ENCODE measurements at places on chromosomes 4 and X.

- DNase-seq: no peak
Measured at GRCh38 chr4:13492747-13493146, 8.6 kb upstream of the RAB28 start.

GRCh38 chrX:73478961-73479360, 32.1 kb downstream of the CDX4 start:
- DNase-seq: no peak

DNA sequence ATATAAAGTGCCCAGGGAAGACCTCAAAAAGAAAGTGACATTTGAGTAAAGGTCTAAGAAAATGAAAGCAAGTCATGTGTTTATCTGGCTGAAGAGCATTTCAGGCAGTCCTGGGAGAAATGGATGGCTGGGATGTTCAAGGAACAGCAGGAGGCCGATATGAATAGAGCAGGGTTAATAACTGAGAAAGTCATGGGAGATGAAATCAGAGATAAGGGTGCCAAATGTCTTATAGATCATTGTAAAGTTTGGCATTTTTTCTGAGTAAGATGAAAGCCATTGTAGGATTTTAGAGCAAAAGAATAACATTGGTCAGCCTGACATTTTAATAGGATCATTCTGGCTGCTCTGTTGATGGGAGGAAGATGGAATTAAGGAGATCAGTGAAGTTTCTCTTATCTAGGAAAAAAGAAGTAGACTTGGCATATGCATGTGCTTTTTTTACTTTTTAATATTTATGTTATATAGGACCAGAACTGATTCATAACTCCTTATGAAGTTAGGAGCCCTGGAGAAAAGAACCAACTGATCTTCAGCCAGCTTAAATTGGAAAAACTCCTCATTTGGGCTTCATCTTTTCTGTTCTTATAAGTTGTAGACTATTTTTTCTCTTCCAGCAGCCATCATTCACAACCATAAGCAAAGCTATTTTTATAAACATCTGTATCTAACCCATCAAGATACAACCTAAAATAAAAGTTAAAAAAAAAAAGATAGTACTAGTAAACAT, 18.6 kb downstream of the AIMP1 start:
- no peak for DNase-seq

DNA sequence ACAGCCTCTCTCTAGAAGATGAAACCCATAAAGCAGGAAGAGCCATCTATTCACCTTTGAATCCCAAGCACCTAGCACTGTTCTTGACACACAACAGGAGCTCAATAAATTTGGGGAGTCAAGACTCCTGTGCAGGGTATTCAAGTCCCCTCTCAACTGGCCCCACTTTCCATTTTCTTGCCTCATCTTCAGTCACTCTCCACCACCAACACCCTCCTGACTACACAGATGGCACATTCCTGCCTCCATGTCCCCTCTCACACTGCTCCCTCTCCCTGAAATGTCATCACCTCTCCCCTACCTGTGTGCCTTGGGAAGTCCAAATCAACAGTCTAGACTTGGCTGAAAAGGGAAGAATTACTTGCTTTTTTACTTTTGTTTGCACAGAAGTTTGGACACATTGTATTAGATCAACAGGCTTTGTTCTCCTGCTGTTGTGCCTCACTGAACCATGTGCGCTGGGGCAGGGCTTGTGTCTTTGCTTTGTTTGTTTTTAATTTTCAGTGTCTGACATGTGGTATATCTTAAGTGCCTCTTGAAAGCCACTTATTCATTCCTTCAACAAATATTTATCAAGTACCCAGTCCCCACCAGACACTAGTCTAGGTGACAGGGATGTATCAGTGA, 85.1 kb downstream of the APBB2 start:
- DNase-seq: no peak

DNA sequence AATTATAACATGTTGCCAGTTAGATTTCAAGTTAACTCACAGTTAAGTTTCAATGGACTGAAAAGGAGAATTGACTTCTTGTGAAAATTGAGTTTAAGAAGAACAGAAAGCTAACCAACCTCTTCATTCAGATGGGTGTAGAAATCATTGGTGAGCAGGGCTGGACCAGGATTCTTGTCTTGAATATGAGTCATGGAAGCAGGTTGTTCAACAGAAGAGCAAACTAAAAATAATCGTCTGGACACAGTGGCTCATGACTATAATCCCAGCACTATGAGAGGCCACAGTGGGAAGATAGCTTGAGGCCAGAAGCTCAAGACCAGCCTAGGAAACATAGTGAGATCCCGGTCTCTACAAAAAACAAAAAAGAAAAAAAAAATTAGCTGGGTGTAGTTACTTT, 98.2 kb downstream of the ARSJ start:
- DNase-seq: peak; percentile 62

DNA sequence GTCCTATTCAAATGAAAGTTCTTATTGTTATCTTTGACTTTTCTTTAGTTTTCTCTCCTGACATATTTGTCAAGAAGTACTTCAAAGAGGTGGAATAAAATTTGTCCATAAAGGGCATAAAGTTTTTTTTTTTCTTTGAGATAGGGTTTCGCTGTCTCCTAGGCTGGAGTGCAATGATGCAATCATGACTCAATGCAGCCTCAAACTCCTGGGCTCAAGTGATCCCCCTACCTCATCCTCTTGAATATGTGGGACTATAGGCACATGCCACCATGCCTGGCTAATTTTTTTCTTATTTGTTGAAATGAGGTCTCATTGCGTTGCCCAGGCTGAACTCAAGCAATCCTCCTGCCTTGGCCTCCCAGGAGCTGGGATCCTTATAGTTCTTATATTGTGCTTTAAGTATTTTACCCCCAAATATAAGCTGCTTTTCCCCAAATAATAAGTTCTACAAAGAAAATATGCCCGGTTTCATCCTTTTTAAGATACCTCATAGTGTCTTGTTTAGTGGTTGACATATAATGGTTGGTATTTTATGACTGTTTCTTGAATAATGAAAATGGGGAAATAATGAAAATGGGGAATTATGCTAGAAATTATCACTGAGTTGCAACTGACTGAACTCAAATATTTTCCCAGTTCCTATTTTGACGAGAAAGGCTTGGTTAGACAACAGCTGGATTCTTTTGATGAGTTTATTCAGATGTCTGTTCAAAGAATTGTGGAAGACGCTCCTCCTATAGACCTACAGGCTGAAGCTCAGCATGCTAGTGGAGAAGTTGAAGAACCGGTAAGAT, 11.6 kb downstream of the POLR2B start:
- peak; percentile 79 for DNase-seq

- DNase-seq: peak; percentile 23
Measured at GRCh38 chr4:83961575-83961974, 425.7 kb downstream of the GPAT3 start.

DNA sequence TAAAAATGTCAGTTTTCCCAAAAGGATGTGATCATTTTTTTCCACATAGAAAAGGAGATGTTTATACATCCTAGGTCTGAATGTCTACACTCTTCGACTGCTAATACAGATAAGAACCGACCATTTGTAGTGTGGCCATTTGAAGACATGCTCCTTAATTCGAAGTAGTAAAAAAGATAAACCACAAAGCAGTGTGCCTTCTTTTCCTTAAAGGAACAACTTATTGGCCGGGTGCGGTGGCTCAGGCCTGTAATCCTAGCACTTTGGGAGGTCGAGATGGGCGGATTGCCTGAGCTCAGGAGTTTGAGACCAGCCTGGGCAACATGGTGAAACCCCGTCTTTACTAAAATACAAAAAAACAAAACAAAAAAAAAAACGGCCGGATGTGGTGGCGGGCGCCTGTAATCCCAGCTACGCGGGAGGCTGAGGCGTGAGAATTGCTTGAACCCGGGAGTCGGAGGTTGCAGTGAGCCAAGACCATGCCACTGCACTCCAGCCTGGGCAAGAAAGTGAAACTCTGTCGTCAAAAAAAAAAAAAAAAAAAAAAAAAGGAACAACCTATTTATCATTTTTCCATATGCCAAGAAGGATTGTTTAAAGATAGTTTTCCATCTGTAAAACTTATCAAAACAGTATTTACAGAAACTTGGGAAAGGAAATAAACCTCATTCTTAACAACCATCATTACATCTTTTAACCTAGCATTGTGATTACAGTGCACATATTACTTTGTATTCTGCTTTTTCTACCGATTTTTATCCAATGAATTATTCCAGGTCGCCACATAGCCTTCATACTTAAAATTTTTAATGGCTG, 2.6 kb downstream of the INTS6L start:
- DNase-seq: no peak

GRCh38 chrX:6694977-6695376, 160.1 kb upstream of the VCX3A start:
- no peak for DNase-seq

GRCh38 chrX:46611658-46612362, 38.2 kb downstream of the CHST7 start:
- DNase-seq: no peak

GRCh38 chr4:177079327-177079726, 230.3 kb upstream of the NEIL3 start:
- no peak for DNase-seq

- no peak for DNase-seq
Measured at GRCh38 chrX:97234471-97235081, 350.9 kb downstream of the RPA4 start.

- DNase-seq: peak; percentile 1
Measured at GRCh38 chr4:159549098-159549518, 446.2 kb downstream of the RAPGEF2 start.

DNA sequence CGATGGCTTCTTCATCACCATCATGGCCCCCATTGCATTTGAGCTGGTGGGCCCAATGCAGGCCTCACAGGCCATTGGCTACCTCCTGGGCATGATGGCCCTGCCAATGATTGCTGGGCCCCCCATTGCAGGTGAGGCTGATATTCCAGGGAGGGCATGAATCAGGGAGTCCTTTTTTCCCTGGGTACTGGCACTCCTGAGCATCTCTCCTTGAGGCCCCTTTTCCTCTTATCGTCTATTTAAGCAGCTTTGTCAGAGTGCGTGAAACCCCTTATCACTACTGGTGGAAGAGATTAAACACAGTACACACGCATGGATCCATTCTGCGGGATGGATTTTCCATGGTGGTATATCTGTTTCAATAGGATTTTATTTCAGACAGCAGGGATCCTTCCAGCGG, 85.1 kb downstream of the RLIM start:
- DNase-seq: no peak

DNA sequence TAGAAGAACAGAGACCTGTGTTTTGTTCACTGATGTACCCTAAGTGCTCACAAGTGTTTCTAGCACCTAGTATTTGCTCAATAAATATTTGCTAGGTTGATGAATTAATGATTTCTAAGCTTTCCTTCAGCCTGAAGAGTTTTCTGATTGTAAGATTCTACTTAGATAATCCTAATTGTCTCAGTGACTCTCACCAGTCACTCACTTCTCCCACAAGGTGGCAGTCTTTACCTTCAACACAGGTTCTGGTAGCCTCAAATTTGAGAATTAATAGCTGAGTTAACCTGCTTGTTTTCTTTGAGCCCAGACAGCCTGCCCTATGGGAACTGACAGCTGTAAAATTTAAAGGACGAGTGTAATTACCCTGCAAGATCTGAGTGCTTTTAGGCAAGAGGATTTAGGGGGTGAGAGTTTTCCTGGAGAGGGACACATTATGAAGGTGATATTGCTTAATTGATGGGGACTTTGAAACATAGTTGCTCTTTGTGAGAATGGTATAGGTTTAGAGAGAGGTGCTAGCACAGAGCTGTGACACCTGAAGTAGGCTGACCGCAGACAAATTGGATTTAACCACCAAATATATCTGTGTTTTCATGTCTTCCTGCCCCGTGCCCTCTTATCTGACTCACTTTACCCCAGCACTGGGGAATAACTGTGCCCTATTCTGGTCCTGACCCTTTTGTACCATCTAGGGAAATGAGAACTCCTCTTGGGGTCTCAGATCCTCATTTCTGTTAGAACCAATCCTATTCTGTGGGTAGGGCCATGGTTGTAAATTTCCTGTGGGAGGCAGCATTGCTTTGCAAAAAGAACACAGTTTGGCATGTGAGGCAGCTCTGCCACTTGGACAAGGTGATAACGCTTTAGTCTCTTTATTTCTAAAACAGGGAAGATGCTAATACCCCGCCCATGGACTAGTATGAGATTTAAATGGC, 27.7 kb downstream of the CD38 start:
- DNase-seq: peak; percentile 63

DNA sequence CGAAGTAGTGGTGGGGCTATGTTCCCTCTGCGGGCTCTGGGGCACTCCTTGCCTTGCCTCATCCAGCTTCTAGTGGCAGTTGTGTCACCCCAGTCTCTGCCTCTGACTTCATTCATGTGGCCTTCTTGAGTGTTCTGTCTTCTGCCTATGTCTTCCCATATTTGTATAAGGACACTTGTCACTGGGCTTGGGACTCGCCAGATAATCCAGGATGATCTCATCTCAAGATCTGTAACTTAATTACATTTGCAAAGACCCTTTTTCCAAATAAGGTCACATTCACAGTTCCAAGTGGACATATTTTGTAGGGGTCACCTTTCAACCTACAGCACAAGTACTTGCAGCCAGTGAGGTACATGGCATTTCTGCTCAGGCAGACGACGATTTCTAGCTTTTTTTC, 30.3 kb upstream of the CLDN24 start:
- DNase-seq: no peak

GRCh38 chrX:140500441-140500840, 4.4 kb downstream of the SOX3 start:
- DNase-seq: no peak

DNA sequence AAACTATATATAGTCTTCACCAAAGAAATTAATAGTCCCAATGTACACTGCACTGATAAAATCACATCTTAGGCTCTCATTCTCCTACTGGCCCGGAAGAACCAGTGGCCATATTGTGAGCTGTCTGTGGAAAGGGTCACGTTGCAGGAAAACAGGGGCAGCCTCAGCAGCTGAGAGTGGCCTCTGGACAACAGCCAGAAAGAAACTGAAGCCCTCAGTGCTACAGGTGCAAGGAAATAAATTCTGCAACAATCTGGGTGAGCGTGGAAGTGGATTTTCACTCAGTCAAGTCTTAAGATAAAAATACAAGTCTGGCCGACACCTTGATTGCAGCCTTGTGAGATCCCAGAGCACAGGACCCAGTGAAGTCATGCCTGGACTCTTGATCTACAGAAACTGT, 3.2 kb upstream of the SLC25A14 start:
- DNase-seq: no peak

- no peak for DNase-seq
Measured at GRCh38 chr4:109816082-109816442, 500 bp downstream of the GAR1 start.

Data from IMR-90 (cell line).